ENCODE measurements at places on chromosomes 13 and 19. TPM values are rescaled to one million over a fixed set of nuclear protein-coding genes. Genes with fewer than 3 reads are reported as not detected.

SOX1 gene
- not detected for total RNA-seq

PSG2 gene
- total RNA-seq: not detected

SOHLH2 gene
- 0.63 TPM for total RNA-seq

C5AR2 gene
- 0.09 TPM for total RNA-seq

RASAL3 gene
- total RNA-seq: 4.7 TPM

HCST gene
- 0.47 TPM for total RNA-seq

ZNF600 gene
- total RNA-seq: 3.7 TPM

FUT1 gene
- total RNA-seq: 4.5 TPM

FCER2 gene
- not detected for total RNA-seq

DLL3 gene
- total RNA-seq: 0.19 TPM

TMPRSS9 gene
- not detected for total RNA-seq

NCLN gene
- 60.7 TPM for total RNA-seq

ZNF565 gene
- total RNA-seq: 4.2 TPM

KLC3 gene
- 0.19 TPM for total RNA-seq

WDR83 gene
- 9.5 TPM for total RNA-seq

ERICH6B gene
- not detected for total RNA-seq

NLRP9 gene
- not detected for total RNA-seq

CRX gene
- not detected for total RNA-seq

KLK12 gene
- total RNA-seq: not detected

ZNF382 gene
- total RNA-seq: 8.7 TPM

ACP7 gene
- not detected for total RNA-seq

TPM4 gene
- 939 TPM for total RNA-seq

FXYD3 gene
- total RNA-seq: not detected

IQCN gene
- total RNA-seq: under 0.01 TPM

ZNF527 gene
- 5.8 TPM for total RNA-seq

C13orf46 gene
- total RNA-seq: 0.47 TPM

ONECUT3 gene
- not detected for total RNA-seq

BCKDHA gene
- 43.4 TPM for total RNA-seq

SBSN gene
- total RNA-seq: 0.09 TPM

CPB2 gene
- total RNA-seq: not detected

ZNF155 gene
- 8.5 TPM for total RNA-seq

ZNF112 gene
- total RNA-seq: 6.1 TPM

ZNF813 gene
- 4.0 TPM for total RNA-seq

NCR1 gene
- not detected for total RNA-seq

WDR87 gene
- not detected for total RNA-seq

CALR3 gene
- total RNA-seq: not detected

SYCN gene
- not detected for total RNA-seq

C2CD4C gene
- 0.38 TPM for total RNA-seq

C19orf73 gene
- 0.63 TPM for total RNA-seq

HCN2 gene
- 2.9 TPM for total RNA-seq

PTPRH gene
- 1.3 TPM for total RNA-seq

SMIM44 gene
- not detected for total RNA-seq

PLIN5 gene
- total RNA-seq: 0.09 TPM

C1QTNF9B gene
- total RNA-seq: not detected

PRODH2 gene
- not detected for total RNA-seq

RGS9BP gene
- total RNA-seq: 0.18 TPM

IPO5 gene
- 148 TPM for total RNA-seq

TPTE2 gene
- not detected for total RNA-seq

CEACAM16 gene
- 0.09 TPM for total RNA-seq

WDR62 gene
- total RNA-seq: 2.4 TPM

ZNF708 gene
- total RNA-seq: 6.0 TPM

TECR gene
- 19.5 TPM for total RNA-seq

NANOS3 gene
- not detected for total RNA-seq

PRR12 gene
- total RNA-seq: 3.6 TPM

WDR88 gene
- not detected for total RNA-seq
